NCI-H2171 treated with DMSO at 0.1 percent for 48 hours (cell line): ENCODE measurements at places on chromosomes 1 and 21.

DNA sequence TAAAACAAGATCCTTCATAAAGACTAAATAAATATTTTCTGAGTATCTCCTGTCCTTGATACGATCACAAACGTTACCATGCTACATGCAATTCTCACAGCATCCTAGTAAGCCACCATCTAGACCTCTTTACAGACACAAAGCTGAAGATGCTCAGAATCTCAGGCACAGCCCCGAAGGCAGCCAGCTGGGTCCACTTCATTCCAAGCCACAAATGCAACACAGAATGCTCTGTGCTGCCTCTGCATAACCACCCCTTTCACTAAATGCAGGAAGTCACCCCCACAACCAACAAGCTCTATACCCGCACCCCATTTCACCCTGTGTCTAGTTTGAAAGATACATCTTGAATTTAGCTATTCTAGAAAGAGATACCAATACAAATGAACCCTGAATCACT lies 12.9 kb downstream of the RCAN1 start:
- DNase-seq: no peak

DNA sequence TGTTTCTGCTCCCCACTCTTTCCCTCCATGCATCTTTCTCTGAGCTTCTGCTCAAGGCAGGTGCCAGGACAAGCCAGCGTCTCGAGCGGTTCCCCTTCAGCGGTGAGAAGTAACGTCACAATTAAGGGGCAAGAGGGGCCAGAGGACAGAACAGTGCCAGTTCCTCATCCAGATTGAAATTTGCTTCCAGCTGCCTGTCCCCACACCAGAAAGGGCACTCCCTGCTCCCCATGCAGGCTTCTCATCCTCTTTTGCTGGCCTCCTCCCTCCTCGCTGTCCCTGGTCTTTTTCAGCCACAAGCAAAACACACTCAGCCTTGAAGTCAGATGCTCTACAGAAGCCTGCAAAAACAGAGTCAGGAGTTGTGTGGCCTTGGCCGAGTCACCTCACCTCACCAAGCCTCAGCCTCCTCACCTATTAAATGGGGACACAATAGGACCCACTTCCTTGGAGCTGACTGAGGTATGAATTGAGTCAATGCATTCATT lies 35.0 kb upstream of the ECE1 start:
- DNase-seq: no peak

- no peak for DNase-seq
These were observed 9.3 kb downstream of the SLC2A5 start for GRCh38 chr1:9059891-9060744.

GRCh38 chr1:107820801-107821200 lies 144.2 kb downstream of the VAV3 start:
- DNase-seq: no peak

DNA sequence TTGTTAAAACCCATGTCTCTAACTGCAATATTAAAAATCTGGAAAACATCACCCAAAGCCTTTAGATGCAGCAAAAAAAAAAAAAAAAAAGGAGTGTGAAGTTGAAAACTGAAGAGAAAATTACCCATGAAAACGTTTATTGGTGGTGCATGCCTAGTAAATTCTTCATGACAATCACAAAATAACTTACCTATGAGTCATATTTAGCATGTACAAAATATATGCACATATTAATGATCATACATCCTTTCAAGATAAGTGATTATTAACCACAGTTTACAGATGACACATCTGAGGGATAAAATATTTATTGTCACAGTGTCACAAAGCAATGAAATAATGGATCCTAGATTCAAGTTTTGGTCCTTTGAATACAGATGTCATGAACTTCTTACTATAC lies 505.2 kb upstream of the NR5A2 start:
- no peak for DNase-seq

DNA sequence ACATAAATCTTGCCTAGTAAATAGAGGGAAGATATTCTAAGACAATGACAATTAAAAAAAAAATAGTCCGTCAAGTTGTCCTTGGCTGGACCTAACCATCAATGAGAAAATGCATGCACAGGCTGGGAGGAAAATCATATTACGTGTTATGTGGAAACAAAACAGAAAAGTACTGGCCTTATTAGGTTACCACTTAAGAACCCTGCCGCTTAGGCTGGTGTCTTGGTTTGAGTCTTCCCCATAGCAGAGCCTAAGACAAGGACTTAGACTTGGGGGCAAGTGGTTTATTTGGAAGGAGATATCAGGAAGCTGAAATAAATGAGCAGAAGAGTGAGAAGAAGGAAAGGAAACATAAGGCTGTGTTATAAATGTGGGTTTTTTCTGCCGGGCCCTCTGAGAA lies 186.4 kb downstream of the MRPL39 start:
- DNase-seq: no peak

DNA sequence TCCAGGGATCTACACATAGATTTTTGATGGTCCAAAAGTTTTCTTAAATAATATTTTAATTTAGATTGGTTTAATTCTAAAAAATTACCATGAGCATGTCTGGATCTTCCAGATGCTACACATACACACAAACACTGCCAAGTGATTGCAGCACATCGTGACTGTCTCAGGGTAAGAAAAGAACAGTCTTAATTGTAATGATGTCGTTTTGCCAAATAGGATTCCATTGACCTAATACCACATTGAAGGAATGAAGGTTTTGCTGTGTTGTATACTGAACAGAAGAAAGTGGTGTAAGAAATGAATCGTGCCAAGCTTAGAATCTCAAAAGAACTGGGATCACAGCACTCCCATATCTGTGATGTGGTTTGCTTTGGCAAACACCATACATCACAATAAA lies 633.3 kb upstream of the CAMK1G start:
- DNase-seq: no peak

GRCh38 chr1:9174243-9174642 lies 45.3 kb upstream of the GPR157 start:
- DNase-seq: no peak
